ENCODE measurements at places on chromosomes 2 and 18. TPM values are rescaled to one million over a fixed set of nuclear protein-coding genes. Genes with fewer than 3 reads are reported as not detected.

DNA sequence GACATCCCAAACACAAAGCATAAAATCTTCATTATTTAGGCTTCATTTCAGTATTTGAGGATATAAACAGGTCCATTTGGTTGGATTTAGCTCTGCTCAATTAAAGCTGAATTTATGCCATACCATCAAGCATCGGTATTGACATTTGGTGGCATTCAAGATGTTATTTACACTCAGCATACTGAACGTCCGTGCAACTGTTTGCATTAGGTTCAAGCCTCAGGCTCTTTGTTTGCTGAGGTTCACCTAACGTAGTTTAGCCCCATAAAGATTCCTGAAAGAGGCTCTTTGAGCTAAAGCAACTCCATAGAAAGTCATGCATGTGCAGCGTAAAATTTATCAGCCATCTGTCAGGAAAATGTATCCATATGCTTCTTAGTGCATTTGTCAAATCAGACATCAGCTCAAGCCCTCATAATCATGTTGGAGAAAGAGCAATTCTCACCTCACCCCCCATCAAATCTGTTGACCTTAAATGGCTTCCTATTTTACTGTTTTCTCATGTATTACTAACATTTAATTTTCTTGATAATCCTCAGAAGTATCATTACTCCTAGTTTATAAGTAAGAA lies 366.9 kb downstream of the EPHA4 start:
- H3K27ac ChIP-seq = no peak overlapping the region
- H3K4me1 ChIP-seq = 0 out of 2 replicates have a peak, but pooled peaks cover 2% of the 10 kb centered on the region
- peak; percentile 41 for DNase-seq
- H3K36me3 ChIP-seq = no peaks in the 10 kb centered on the region
- H3K27me3 ChIP-seq = no peaks in the 10 kb centered on the region

DNA sequence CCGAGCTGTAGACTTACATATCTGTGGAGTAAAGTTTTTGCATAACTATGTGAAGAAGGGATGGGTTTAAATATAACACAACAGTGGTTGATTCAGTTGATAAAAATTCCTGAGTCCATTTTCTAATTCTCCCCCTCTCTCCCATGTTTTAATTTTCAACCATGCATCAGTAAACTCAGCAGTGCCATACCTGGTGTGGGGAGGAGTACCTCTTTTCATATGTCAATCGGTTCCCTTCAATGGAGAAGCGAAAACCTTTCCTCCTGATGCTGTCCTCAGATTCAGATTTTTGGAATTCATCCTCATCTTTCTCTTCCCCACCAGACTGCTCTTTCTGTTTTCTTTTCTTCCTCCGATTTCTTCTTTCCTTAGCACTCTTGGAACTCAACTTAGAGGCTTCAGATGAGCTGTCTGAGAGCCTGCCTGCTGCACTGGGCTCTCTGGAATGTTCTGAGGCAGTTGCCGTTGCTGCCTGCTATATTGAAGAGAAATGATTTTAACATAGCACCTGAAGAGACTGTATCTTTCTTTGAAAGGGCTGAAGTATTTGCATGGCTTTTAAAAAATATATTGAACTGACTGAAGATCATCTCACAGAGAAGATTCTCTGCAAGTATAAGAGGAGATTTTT lies 82.9 kb downstream of the SCN1A start:
- no peaks in the 10 kb centered on the region for H3K36me3 ChIP-seq
- DNase-seq = no peak
- peaks cover 47% of the 10 kb centered on the region for H3K27me3 ChIP-seq
- H3K4me1 ChIP-seq = no peaks in the 10 kb centered on the region
- H3K4me3 ChIP-seq = no peak overlapping the region

DNA sequence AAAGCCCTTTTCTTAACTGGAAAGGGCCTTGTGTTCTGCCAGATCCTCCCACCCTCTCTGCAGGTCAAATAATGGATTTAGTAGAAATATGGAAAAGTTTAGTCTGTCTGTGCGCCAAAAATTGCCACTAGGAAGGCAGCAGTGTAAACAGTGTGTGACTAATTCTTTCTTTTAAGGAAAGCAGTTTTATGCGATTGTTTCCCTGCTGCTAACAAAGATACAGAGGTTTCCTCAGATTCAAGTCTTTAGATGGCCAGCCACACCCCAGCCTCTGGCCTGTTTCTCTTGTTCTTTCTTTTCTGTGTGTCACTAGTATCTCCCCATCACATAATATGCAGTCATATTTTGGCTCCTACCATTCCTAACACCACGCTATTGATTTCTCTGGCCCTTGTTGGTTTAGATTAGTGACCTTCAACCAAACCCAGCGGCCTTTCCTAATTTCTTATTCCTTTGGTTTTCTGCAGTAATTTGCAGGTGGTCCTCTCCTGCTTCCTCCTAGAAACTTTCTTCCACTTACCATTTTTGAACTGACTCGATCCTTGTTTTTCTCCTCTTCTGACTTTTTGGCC lies 157.4 kb downstream of the LTBP1 start:
- peak; percentile 87 for DNase-seq
- H3K27ac ChIP-seq = peak overlapping the region; percentile 93
- peak overlapping the region; percentile 5 for H3K4me3 ChIP-seq
- H3K4me1 ChIP-seq = peaks cover 28% of the 10 kb centered on the region
- H3K36me3 ChIP-seq = no peaks in the 10 kb centered on the region

The VSNL1 gene
- not detected for total RNA-seq
